ENCODE measurements at places on chromosomes 2 and 18. TPM values are rescaled to one million over a fixed set of nuclear protein-coding genes. Genes with fewer than 3 reads are reported as not detected.

GRCh38 chr18:36139245-36139644, 9.5 kb downstream of the ELP2 start:
- no peak for DNase-seq

The WNT6 gene
- 0.44 TPM for polyA plus RNA-seq

- no peak for DNase-seq
Observed at GRCh38 chr2:68379184-68379708, 14.2 kb downstream of the PLEK start.

The CPLX4 gene
- polyA plus RNA-seq = 0.08 TPM

DNA sequence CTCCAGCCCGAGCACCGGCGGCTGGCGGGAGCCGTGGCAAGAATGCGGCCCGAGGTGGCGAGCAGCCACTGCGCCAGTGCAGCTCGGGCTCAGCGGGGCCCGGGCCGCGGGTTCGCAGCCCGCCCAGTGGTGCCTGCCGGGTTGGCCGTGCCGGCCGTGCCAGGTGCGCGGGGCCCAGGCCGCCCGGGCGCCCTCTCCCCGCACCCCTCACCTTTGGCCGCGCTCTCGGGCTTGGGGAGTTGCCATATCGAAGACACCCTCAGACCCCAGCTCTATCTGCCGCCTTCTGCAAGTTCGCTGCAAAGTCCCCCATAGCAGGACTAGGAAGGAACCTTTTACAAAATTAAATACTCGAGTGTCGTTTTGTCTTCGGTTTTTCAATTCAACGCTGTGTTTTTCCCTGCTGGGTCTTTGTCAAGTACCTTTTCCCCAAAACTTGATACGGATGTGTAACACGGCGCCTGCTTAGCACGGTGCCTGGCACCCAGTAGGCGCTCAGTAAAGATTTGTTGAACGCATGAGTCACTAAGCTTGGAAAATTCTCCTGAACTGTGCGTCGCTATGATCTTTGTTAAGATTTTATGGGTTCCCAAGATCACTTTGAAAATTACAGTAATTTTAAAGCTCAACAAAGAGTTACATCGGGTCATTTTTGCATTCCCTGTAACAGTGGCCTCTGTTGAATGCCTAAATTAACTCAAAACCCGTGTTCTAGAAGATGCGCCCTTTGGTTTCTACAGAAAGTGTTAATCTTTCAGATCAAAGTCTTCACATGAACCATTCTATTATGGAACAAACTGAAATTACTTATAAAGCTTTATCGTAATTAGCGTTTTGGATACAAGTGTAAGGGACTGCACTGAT, 750 bp downstream of the STRADB start:
- DNase-seq = no peak

- DNase-seq = no peak
Observed at GRCh38 chr18:26227051-26227670, 916 bp downstream of the TAF4B start.

DNA sequence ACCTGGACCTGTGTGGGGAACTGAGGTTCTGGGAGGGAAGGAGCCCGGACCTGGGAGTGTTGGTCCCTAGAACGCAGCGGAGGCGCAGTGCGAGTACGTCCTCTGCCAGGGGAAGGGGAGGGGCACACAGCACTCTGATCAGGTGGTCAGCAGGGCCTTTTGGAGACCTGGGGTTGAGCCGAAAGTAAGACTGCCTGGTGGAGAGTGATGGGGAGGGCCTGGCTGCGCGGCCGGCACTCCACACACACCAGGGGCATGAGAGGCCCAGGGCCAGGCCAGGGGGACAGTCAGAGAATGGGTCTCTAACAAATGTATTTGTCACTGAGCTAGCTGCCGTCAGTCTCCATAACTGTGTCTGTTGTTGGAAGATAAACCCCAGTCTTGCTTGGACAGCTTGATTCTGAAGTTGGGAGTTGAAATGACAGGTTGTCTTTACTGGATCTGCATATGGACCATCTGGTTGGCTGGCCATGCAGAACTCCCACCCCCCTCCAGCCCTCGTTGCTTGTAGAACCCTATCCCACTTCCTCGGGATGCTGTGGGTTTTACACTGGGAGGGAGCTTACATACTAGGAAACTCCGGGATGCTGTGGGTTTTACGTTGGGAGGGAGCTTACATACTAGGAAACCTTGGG, 75.4 kb upstream of the NFATC1 start:
- no peak for DNase-seq

The MAB21L4 gene
- 2.7 TPM for polyA plus RNA-seq

The RIT2 gene
- not detected for polyA plus RNA-seq

DNA sequence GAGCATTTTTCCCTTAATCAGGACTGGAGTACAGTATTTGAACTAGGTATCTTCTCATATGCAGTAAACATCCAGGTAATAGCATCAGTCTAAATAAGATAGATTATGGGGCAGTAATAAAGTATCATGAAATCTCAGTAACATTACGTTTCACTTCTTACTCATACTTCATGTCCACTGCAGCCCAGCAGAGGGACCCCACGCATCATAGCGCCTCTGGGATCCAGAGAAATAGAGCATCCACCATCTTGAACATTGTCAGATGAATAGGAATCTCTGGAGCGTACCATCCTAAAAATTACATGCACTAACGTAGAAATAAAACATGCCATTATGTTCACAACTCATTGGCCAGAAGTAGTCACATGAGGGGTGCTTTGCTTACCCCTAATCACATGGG, 499.0 kb downstream of the CPS1 start:
- no peak for DNase-seq

GRCh38 chr2:143953451-143954030, 566.4 kb downstream of the ZEB2 start:
- DNase-seq = no peak

The LOXHD1 gene
- polyA plus RNA-seq = 1.2 TPM

DNA sequence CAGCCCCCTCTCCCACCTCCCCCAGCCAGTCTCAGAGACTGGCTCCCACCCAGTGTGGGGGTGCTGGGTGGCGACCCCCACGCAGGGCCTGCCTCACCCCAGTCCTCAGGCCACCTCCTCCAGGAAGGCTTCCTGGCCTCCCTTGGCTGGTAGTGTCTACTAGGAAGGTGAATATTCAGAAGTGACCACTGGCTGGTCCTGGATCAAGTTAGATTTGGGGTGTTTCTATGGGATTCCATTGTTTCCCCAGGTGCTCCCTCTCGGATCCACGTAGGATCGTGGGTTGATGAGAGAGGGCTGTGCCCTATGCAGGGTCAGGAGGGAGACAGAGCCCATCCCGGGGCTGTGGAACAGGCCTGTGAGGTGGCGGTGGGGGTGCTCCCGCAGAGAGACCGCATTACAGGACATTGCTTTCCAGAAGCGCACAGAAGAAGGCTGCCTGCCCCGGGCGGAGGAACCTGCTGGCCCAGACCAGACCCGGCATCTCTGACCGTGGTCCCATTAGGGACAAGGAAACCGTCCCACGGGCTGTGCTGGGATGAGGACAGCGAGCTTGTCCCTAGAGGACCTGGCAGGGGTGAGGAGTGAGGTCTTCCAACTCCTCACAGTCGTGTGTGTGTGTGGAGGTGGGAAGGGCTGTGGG, 3.3 kb downstream of the PDCD1 start:
- DNase-seq = no peak

The SGPP2 gene
- polyA plus RNA-seq = 17.7 TPM

- no peak for DNase-seq
Observed at GRCh38 chr18:6721755-6722154, 7.8 kb upstream of the ARHGAP28 start.

- no peak for DNase-seq
Observed at GRCh38 chr2:201786471-201786870, 5.7 kb upstream of the ALS2 start.

GRCh38 chr18:3012136-3013023, 564 bp downstream of the LPIN2 start:
- DNase-seq = peak; percentile 35

DNA sequence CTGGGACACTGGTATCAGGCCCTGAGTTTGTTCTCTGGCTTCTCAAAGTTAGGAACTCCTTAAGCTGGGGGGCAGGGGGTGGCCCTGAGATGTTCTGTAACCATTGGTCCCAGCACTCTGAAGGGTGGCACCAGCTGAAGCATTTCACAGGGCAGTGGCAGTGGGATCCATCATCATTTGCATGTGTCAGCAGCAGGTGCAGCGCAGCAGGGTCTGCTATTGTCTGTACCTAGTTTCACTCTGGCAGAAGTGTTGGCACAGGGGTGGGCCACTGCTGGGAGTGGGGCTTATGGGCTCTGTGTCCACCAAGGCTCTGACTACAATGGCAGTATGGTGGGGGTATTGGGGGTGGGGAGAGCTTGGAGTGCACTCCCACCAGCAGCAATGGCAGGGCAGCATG, 460.4 kb upstream of the ZNF804A start:
- no peak for DNase-seq

The KCNG2 gene
- polyA plus RNA-seq = 0.13 TPM

The ANKRD30BL gene
- polyA plus RNA-seq = 0.74 TPM

- no peak for DNase-seq
Observed at GRCh38 chr2:8394131-8394530, 287.7 kb upstream of the ID2 start.

DNA sequence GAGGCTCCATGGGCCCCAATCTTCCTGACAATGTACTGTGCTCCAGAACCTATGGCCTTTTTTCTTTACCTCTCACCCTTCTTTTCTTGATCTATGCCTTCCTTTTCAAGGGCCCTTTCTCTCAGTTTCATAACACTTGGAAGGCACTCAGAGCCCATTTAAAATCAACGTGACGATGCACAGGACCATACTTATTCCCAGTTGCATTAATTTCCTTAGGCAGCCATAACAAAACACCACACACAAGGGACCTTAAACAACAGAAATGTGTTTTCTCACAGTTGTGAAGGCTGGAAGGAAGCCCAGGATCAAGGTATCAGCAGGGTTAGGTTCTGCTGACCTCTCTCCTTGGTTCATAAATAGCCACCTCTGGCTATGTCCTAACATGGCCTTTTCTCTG, 414.0 kb upstream of the TNP1 start:
- DNase-seq = no peak

GRCh38 chr2:133262893-133263292, 305.4 kb downstream of the NCKAP5 start:
- no peak for DNase-seq

The KCNE4 gene
- polyA plus RNA-seq = 18.3 TPM

The GALR1 gene
- polyA plus RNA-seq = 0.08 TPM

- DNase-seq = no peak
Observed at GRCh38 chr2:71122387-71123298, 7.4 kb downstream of the MCEE start.

- DNase-seq = no peak
Observed at GRCh38 chr2:127770973-127771735, 39.8 kb downstream of the WDR33 start.

The FSIP2 gene
- polyA plus RNA-seq = 2.7 TPM

DNA sequence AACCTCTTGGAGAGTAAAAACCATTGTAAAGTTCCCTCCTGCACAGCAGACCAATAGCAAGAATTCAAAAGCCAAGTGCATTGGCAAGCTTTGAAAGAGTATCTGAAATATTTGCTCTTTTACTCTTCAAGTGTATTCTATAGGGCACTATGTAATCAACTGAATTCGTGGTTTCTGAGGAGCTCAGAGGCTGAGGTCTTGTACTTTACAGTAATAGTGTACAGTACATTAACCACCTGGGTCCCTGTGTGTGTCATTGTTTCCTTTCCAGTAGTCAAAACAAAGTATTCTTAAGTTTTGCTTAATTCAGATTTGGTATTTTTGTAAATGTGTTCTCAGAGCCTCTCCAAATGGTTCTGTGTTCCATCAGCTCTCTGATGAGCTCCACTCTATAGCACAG, 769.7 kb downstream of the LRRTM4 start:
- no peak for DNase-seq

The ZNF516 gene
- polyA plus RNA-seq = 45.6 TPM

DNA sequence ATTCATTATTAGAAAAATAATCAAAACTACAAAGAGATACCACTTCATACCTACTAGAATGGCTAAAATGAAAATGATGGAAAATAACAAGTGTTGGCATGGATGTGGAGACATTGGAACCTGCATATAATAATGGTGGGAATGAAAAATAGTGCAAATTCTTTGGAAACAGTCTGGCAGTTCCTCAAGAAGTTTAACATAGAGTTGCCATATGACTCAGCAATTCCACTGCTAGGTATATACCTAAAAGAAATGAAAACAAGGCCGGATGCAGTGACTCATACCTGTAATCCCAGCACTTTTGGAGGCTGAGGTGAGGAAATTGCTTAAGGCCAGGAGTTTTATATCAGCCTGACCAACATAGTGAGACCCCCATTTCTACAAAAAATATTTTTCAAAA, 41.6 kb upstream of the ACYP2 start:
- no peak for DNase-seq

DNA sequence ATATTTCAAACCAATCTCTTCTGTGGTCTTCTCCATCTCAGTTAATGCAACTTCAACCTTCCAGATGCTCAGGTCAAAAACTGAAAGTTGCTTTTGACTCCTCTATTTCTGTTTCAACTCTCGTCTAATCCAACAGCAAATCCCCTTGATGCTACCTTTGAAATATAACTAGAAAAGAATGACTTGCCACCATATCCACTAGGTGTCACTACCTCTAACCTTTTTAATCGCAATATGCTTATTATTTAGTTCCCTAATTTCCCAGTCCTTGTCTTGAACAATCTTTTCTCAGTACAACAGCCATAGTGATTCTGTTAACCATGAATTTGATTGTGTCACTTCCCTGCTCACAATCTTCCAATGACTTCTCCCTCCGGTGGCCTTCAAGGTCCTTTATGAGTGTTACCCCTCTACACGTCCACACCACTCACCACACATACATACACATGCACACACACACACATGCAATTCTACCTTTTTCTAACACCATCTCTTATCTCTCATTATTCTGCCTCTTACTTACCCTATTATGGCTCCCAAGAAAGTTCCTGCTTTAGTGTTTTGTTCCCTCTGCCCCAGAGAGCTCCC, 245.5 kb upstream of the KCNJ3 start:
- no peak for DNase-seq

The SPDYA gene
- 2.9 TPM for polyA plus RNA-seq

DNA sequence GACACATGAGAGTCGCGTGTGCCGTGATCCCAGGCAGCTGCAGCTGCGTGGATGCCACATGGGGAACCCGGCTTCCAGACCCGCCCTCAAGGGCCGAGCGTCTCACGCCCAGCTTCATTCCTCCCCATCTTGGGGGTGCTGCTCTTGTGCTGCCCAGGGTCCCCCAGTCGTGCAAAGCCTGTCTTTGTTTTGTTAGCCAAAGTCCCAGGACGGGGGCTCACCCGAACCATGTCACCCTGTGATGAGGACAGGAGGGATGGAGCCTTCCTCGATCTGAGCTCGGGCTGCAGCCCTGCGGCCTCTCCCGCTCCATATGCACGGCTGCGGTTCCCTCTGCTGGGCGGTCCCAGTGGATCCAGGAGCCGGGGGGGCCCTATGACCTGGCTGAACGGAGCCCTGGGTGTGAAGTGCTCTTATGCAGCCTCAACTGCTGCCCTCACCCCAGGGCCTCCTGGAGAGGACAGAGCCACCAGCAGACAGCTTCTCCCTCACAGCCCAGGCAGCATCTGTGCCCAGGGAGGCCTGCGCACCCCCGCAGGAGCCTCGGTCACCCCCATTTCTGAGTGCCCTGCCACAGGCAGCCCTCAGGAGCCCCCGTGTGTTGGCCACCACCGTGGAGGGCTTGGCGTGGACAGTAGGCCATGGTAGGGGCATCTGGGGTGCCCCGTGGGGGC, 99.0 kb upstream of the CTDP1 start:
- DNase-seq = no peak
